ENCODE measurements at places on chromosomes 7 and 10.

DNA sequence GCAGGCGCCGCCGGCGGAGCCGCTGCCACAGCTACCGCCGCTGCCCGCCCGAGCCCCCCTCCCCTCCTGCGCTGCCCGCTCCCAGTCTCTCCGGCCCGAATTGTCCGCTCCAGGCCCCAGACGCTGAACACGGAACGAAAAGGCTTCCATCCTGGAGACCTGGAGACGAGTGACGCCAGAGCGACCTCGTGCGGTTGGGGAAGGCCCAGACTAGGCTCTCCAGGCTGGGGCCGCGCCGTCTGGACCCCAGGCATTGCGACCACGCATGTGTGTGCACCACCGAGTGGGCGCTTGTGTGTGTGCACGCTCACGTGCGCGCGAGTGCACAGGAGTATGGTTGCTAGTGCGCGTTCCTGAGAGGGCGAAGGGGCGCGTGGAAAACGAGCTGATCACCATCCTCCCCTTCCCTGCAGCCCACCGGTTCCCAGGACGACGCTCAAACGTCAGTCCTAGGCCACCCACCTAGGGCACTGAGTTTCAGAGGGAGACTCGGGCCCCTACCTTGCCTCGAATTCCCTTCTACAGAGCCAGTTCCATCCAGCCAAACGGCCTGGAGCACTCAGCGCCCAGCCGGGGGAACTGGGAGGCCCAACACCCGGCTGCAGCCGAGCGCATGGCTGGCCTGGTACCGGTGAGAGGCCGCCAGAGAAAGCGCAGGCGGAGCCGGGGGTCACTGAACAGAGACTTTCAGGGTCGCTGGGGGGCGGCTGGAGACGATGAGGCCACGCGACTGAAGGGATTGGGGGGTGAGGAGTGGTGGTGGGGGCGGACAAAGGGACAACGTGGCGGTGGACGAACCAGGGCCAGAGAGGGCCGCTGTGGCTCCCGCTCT, 11.6 kb downstream of the LBX1 start:
- DNase-seq = no peak

DNA sequence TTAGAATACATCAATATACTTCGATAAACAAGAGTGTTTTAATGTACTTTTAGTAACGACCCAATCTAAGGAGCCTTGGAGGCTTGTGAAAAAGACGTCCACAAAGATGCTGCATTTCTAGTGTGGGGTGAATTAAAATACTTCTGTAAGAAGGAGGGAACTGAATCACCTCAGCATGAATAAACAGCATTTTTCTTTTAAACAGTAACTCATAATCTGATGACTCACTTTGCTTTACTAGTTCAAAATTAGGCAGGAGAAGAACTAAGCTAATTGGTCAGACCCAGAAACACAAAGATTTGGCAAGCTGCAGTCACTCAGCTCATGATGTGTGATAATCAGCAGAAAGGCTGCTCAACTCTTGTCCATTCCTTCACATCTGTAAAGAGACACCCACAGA, 24.2 kb downstream of the NCOA4 start:
- DNase-seq = no peak

DNA sequence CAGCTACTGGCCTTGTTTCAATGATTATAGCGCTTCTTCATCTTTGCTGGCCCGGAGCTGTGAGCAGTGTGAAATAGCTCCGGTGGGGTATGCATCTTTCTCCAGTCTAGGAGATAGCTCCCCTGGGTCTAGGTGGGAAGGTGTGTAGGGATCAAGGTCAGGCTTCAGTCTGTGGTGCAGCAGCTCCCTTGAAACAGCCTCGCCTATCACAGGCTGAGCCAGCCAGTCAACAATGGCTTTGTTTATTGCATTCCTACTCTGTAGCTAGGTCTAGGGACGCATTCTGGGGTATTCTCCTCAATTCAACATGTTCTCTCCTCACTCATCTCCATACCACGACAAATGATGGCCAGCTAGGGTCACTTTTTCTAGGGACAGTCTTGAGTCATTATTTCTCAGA, 646.8 kb upstream of the IGFBP3 start:
- no peak for DNase-seq

GRCh38 chr7:105457619-105458225, 64.3 kb downstream of the PUS7 start:
- DNase-seq = no peak

DNA sequence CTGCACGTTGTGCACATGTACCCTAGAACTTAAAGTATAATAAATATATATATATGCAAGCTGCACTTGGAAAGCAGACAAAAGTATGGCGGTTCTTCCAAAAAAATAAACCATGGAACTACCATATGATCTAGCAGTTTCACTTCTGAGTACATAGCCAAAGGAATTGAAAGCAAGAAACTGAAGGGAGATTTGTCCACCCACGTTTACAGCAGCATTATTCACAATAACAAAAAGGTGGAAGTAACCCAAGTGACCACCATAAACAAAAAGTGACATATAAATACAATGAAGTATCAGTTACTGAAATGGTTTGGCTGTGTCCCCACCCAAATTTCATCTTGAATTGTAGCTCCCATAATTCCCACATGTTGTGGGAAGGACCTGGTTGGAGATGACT, 525.3 kb upstream of the CELF2 start:
- no peak for DNase-seq

- DNase-seq = peak; percentile 31
Measured at GRCh38 chr7:12490107-12490688, 80.3 kb upstream of the SCIN start.

- DNase-seq = no peak
Measured at GRCh38 chr10:124008187-124008586, 85.2 kb downstream of the CHST15 start.

- no peak for DNase-seq
Measured at GRCh38 chr7:155219947-155220769, 77.5 kb upstream of the INSIG1 start.

- no peak for DNase-seq
Measured at GRCh38 chr10:52525761-52526160, 211.7 kb downstream of the DKK1 start.

GRCh38 chr7:158572000-158572828, 15.4 kb downstream of the PTPRN2 start:
- no peak for DNase-seq

DNA sequence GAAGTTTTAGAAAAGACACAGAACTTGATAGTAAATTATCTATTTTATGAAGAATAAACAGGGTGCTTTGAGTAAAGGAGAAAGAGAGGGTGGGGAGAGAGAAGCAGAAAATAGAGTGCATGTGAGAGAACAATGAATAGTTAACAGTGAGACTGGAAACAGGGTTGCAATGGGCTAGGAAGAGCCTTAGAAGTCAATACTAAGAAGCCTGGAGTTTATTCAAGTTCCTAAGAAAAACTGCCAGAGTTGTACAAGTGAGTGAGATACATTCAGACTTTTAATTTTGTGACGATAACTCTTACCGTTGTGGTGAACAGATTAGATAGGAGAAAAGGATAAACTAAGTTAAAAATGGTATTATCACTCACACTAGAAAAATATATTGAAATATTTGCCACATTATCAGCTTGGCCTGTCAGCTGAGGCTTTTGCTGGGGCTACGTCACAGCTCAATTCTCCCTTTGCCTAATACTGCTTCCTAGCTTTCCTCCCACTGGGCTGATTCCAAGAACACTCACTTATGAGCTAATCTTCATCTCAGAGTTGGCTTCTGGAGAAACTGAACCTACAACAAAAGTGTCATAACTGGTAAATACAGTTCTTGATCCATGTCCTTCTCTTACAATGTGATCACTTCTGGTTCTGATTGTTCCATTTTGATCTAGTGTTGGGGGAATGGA, 92.7 kb downstream of the SEMA3D start:
- DNase-seq = no peak

DNA sequence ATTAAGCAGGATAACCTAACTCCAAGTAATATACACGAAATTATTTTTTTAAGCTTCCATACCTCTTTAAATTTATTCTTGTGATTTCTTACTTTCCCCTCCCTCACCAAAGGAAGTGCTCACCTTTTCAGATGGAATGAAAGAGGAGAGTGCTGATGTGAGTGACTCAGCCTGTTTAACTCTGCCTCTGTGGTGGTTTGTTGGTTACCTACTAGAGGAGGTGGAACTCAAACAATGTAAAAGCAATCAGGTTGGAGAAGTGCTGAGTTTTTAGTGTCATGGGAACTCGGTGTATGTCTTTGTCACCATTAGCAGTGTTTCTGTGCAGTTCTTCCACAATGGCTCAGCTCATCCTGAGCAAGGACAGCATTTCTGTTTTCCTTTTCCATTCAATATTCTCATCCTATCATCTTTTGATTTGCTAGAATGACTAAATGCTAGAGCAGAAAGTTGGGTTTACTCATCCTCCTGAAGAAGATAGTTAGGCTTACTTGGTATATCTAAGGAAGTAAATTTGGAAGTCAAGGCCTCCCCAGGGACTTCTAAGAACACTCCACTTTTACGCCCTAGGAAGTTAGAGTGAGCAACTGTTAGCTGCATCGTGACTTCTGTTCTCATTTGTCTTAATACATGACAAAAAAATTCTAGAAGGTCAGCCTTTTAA, 6.0 kb downstream of the ADD3 start:
- DNase-seq = peak; percentile 39

DNA sequence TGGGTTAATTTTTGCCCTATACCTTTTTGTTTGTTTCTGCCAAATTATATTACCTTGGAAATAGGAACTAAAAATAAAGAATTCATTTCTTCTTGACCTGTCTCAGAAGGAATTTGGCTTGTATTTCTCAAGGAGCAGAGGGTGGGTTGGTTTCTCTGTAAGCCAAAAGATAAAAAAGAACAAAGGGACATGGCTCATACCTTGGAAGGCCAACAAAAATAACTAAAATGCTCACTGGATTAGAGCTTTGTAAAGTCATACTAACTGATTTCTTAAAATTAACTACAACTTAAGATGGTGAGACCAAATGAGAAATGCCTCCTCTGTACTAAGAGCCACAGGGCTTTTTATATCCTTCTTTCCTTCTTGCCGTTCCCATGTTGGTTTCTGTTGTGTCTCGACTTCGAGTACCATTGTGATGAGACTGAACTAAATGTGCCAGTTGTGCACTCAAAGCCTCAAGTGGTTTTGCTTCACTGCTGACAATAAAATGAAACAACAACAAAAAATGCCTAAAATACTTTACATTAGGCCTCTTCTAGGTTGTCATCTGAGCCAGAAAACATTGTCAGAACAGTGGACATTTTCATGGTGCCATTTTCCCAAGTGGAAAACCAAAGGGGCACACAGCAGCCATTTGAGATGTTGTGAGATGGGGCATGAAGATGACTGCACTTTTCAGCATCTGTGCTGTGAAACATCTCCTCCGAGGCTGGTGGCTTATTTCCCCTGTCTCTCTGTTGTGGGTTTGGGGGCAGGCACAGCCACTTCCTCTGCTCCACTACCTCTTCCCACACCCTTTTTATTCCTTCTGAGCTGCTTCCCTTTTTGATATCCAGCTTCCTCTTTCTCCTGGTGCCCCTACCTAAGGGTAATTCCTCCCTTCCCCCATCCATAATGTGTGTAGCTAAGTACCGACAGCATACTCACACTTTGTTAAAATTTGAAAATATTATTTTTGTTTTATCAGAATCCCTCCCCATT, 51.8 kb upstream of the AGR3 start:
- no peak for DNase-seq

- DNase-seq = no peak
Measured at GRCh38 chr10:77977934-77978333, 51.4 kb upstream of the DLG5 start.

DNA sequence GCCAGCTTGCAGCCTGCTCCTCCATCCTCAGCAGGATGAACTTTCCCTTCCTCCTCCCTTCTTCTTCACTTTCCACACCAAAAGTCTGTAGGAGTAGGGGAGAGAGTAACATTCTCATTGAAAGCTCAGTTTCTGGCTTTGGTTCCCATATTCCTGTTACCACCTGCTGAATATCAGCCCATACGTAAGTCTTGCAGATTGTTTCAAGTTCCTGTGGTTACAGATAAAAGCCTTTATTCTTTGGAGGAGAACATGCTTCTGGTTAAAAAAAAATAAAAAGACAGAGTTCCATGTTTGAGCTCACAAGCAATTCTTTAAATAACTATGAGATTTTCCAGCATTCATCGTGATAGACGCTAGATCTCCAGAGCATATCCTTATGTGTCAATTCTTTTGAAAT, 637.3 kb downstream of the SUGCT start:
- no peak for DNase-seq

- no peak for DNase-seq
Measured at GRCh38 chr10:68950598-68950997, 5.4 kb upstream of the DDX21 start.

GRCh38 chr7:140402178-140402835, 1.6 kb upstream of the RAB19 start:
- no peak for DNase-seq

DNA sequence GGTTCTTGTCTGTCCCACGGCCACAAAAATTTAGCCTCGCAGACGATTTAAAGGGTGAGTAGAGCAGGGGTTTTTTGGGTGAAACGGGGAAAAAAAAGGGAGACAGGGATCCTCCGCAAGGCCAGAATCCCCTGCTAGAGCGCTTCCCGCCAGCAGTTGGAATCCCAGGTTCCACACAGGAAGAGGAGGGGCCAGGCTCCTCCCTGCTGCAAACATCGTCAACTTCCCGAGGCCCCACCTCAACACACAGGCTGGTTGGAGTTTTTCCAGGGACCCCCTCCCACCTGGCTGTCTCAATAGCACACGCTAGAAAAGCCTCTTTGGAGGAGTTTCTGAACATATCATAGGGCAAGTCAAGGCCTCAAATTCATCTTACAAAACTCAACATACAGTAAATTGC, 112.7 kb downstream of the MTERF1 start:
- DNase-seq = no peak

DNA sequence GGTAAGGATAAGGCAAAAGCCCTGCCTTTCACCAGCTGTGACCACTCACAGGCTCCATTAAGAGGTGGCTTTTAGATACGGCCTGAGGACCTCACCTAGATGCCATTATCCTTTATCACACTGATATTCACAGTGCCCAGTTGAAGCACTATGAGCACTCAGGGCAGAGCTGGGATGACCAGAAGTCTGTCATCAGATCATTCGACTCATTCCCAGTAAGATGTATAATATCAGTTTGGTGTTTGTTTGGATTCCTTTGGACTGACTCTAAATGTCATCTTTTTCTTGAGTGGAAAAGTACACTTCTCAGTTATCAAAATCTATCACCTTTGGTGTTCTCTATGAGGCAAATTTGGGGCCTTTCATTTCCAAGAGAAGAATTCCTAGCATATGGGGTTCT, 18.7 kb downstream of the CCDC136 start:
- DNase-seq = no peak

- no peak for DNase-seq
Measured at GRCh38 chr7:155425011-155425340, 33.0 kb upstream of the EN2 start.

DNA sequence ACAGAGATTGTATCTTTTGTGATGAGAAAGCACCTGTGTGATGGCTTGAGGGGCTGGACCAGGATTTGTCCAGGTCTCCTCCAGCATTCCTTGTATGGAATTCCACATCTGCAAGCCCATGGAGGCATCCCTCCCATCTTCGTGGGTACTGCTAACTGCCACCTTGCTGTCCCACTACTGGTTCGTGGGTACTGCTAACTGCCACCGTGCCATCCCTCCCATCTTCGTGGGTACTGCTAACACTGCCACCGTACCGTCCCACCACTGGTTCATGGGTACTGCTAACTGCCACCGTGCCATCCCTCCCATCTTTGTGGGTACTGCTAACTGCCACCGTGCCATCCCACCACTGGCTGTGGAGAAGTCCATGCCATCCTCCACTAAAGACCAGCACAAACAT, 111.7 kb downstream of the LARP4B start:
- no peak for DNase-seq
